ENCODE measurements at places on chromosomes 3 and 15. TPM values are rescaled to one million over a fixed set of nuclear protein-coding genes. Genes with fewer than 3 reads are reported as not detected.

GRCh38 chr15:57138349-57138788 lies 219.9 kb downstream of the TCF12 start:
- peak; percentile 45 for DNase-seq

DNA sequence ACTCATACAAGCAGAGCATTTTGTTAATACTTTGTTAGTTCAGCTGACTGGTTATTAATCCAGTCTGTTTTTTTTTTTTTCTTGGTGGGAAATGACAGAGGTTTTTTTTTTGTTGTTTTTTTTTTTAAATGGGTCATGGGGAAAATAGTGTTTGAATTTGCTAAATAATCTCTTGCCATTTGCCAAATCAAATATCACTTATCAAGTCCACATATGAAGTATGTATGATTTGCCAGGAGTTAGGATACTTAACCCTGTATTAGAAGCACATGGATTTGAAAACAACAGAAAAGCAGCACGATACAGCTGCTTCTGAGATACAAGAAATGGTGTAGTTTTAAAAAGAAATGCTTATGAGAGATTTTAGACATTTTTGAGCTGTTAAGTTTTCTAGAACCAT lies 21.6 kb downstream of the P2RY14 start:
- no peak for DNase-seq

DNA sequence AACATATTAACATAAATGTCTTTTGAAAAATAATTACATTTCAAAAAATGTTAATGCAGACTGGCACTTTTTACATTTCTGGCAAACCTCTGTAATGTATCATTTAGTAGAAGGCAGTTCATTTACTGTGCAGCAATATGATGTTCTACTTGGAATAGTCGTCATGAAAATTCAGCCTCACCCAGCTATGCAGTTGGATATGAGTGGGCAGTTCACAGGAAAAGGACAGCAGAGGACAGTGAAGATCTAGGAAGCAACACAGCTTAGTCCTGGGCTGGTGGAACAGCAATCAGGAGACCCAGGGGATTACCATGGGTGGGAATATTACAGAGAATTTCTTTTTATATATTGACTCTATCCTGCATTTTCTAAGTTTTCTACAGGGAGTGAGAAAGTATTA lies 63.6 kb downstream of the ANO10 start:
- DNase-seq = no peak

DNA sequence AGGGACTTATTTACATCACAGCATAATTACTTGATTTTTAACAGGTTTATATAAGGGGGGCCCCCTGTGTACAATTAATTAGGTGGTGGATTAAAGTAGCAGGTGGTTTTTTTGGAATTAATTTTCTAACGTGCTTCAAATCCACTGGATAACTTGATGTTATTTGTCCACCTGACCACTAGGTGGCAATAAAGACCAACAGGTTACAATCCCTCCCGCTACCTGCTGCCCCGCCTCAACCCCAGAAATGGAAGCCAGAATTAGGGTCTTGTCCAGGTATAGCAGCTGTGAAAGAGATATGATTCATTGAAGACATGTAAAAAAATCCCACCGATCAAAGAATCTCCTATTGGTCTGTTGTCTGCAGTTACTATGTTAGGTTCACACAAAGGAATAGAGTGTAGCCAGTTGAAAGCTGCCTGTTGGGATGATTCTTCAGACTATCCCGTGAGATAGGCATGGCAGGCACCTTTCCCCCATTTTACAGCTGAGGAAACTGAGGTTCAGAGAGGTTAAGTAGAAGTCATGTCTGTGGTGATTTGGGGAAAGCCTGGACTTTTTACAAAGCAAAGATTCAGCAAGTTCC lies 44.0 kb downstream of the MFSD1 start:
- peak; percentile 34 for DNase-seq

DNA sequence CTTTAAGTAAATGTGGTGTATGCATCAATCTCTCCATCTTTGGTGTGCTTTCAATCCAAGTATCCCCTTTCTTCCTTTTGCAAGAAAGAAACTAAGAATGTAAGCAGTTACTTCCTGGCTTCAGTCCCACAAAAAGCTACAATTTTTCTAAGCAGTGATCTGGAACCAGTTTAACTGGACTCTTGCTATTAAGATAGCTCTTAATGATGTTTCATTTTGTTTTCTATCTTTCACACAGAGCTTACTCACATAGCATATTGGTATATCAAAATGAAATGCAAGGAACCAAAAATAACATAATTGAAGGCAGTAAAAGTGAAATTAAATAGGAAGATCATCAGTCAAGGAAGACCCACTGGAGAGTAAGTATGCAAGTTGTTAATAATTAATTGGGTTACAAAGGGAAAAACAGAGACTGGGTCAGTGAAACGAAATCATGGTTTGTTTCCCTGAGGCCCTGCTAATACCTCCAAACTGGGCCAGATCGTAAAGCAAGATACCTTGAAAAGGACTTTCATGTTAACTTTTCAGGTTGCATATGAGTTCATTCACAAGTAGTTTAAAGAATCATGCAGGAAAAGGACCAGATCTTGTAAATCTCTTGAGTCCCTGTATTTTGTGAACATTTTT lies 41.9 kb downstream of the GPR160 start:
- DNase-seq = no peak

DNA sequence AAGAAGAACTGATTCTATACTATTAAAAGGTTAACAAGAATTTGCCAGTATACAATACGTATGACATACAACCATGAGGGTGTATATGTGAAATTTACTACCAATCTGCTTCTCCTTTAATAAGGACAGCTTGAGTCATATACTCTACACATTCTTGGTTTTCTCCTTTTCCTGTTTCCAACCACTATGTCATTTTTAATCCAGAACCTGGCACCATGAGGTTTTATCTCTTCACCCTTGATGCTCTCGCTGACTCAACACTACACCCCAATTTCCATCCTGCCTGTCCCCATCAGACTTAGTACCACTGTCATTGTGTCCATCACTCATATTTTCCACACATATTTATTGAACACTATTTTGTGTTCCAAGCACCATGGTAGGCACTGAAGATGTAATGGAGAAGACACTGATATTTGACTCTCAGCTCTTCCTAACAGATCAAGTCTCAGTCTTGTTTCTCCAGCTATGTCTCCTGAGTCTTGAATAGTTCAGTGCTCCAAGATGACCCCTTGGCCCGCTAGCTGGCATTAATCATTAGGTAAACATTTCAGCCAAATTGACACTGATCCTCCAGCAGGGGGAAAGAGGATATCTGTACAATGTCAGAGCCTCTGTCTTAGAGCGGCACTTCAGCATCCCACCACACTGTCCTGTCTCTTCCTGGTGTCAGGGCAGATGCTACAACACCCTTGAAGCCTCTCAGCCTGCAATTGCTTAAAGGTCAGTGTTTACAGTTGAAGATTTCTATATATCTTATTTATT lies 11.2 kb upstream of the COL8A1 start:
- DNase-seq = no peak

GRCh38 chr3:151772825-151773480 lies 39.2 kb downstream of the AADACL2 start:
- no peak for DNase-seq

- no peak for DNase-seq
Observed at GRCh38 chr3:103968751-103969150, 1398.0 kb upstream of the ALCAM start.

GRCh38 chr3:99774467-99774866 lies 43.2 kb upstream of the CMSS1 start:
- DNase-seq = no peak

- DNase-seq = no peak
Observed at GRCh38 chr15:66046751-66047150, 177.5 kb downstream of the RAB11A start.

DNA sequence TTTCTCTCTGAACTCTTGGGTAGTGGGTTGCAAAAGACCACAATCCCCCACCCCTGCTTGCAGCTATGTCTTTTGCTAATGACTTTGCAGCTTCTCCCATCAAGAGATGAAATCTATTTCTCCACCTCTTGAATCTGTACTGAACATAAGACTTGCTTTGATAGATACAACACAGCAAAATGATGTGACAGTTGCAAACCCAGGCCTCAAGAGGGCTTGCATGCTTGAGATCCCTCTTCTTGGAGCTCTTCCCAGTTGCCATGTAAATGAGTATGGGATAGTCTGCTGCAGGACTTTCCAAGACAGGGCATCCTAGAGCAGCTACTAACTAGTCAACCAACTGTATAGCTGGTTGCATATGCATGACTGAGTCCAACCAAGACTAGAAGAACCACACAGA lies 783.6 kb downstream of the PDCD6IP start:
- DNase-seq = no peak

- DNase-seq = no peak
Observed at GRCh38 chr15:51163843-51164242, 69.1 kb upstream of the TNFAIP8L3 start.

DNA sequence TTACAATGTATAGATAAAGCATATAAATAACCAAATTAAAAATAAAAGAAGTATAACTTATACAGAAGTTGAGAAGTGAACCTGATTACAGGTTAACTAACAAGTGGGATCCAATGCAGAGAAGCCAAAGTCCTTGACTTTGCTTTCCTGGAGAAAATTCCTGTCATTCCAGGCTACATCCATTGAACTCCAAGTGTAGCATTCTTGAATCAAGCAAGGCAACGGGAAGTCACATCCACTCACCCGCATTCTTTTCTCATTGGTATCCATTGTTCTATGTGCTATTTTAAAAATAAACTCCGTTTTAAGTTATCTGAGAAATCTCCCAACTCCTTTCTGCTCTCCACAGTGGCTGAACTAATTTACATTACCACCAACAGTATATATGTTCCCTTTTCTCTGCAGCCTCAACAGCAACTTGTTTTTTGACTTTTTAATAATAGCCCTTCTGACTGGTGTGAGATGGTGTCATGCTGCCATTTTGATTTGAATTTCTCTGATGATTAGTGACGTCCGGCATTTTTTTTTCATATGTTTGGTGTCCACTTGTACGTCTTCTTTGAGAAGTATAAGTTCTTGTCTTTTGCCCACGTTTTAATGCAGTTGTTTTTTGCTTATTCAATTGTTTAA lies 534.3 kb downstream of the ROBO1 start:
- DNase-seq = no peak

DNA sequence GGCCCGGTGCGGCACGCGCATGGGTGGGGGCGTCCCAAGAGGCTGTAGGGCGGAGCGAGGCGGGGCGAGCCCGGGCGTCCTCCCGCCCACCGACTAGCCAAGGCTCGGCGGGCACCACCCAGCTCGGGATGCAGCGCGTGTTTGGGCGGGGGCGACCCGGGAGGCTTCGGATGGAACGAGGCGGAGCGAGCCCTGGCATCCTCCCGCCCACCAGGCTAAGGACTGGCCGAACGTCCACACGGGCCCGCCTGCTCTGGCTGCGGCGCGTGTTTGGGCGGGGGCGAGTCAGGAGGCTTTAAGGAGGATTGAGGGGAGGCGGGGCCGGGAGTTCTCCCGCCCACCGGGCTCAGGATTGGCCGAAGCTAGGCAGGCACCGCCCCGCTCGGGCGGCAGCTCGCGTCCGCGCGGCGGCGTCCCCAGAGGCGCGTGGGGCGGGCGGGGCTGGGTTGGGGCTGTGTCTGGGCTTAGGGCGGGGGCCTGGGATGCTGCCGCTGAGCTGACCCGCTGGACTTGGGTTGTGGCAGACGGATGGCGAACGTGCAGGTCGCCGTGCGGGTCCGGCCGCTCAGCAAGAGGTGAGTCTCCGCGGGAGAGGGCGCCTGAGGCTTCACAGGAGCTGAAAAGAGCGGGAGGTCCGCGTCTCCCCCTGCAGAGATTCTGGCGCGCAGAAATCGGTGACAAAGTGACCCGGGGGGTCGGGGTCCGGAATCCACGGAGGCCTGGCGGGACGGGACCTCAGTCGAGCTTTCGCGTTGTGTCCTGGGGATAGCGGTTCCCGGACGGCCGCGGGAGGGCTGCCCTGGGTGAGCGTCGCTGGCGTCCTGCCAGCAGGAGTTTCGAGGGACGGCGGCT lies at the start of gene STARD9:
STARD9 (plus strand) TSS at position 419 of the 852 bp plus-strand sequence; CDS start at position 529, 110 bp downstream.
- DNase-seq = peak; percentile 99

GRCh38 chr3:72372161-72372560 lies 476.1 kb downstream of the SHQ1 start:
- DNase-seq = no peak

Gene C3orf85
- not detected for total RNA-seq

Gene SCG3
- total RNA-seq = 1.3 TPM
